ENCODE measurements at places on chromosomes 7 and 10.

GRCh38 chr10:11450427-11450826 lies 161.0 kb downstream of the USP6NL start:
- no peak for DNase-seq

GRCh38 chr7:73606801-73607691 lies 17.3 kb downstream of the MLXIPL start:
- no peak for DNase-seq

DNA sequence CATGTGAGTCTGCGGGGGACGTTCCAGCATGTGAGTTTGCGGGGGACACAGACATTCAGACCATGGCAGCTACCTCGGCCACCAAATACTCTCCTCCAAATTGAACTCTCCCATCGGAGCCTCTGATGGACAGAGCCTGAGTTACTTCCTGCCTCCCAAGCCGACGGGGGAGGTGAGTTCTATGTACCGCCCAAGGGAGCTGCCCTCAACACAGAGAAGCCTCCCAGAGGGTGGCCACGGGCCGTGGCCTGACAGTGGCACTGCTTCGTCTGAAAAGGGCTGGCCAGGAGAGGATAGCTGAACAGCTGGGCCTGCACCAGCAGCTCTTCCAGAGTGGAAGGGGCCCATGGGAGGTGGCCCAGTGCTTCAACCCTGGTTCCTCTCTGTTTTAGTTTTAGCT lies 274.5 kb upstream of the PPP2R2D start:
- DNase-seq = no peak

DNA sequence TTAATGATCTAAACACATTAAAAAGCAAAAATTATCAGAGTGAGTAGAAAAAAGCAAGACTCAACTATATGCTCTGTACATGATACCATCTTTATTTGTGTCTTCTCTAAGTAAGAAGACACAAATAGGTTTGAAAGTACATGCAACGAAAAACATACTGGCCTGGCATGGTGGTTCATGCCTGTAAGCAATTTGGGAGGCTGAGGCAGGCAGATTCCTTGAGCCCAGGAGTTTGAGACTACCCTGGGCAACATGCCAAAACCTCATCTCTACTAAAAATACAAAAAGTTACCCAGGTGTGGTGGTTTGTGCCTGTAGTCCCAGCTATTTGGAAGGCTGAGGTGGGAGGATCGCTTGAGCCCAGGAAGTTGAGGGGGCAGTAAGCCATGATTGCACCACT lies 78.1 kb upstream of the TOMM7 start:
- no peak for DNase-seq

DNA sequence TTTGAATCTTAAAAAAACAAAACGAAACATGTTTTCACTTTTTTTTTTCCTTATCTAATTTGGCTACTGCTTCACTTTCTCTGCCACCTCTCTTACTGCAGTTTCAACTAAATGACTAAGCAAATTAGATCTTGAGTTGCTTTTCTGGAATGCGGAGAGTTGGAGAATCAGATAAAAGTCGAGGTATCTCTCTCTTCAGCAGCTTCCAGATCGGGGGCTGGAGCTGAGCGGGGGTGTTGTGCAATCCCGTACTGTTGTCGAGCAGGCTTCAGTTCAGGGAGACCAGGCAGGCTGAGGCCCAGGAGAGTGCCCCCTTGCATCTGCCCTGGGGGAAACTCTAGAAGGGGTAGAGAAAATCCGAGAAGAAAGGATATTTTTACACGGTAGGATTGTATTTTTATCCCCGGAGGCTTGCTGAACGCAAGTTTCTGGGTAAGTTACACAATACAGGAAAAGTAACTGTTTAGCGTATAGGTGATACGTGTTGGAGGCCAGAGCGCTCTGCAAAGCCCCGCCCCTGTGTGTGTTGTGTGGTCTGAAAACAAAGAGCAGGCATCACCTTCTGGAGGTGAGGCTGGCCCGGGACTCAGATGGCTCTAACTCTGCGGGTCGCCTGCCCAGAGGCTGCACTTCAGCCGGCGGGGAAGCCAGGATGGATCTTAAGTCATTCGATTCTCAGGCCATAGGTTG lies 116.6 kb downstream of the KLF6 start:
- no peak for DNase-seq

DNA sequence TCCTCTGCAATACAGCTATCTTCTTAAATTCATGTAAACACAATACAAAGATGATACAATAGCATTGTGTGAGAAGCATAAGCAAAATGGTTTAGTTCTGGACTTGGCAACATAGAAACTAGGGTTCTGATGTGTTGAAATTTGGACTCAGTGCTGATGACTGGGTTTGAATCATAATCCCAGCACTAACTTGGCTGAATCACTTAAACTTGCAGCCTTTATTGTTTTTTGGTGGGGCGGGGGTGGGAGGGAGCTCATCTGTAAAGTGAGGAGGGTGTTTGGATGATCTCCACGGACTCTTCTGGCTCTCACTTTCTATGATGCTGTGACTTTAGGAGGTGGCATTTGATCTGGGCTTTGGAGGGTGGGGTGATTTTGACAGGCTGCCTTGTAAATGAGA lies 158.2 kb downstream of the WNT2 start:
- DNase-seq = no peak

GRCh38 chr10:42952931-42953683 lies 123.8 kb upstream of the RET start:
- DNase-seq = no peak

GRCh38 chr7:117086788-117087187 lies 133.5 kb downstream of the ST7 start:
- DNase-seq = peak; percentile 48

DNA sequence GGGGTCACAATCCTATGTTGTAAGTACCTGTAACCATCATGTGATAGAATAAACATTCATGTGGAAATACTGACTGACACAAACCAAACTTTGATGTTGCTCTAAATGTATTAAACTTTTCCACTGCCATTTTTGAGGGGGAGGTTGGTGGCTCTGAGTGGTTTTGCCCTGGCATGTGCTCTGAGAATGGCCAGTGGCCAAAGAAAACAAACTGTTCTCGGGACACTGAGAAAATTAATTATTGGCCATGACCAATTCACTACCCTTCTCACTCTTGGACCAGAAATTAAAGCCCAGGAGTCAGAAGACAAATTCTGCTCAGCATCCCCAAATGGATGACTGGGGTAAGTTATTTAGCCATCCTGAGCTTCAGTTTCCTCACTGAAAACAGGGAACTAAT lies 195.9 kb downstream of the XPNPEP1 start:
- no peak for DNase-seq

DNA sequence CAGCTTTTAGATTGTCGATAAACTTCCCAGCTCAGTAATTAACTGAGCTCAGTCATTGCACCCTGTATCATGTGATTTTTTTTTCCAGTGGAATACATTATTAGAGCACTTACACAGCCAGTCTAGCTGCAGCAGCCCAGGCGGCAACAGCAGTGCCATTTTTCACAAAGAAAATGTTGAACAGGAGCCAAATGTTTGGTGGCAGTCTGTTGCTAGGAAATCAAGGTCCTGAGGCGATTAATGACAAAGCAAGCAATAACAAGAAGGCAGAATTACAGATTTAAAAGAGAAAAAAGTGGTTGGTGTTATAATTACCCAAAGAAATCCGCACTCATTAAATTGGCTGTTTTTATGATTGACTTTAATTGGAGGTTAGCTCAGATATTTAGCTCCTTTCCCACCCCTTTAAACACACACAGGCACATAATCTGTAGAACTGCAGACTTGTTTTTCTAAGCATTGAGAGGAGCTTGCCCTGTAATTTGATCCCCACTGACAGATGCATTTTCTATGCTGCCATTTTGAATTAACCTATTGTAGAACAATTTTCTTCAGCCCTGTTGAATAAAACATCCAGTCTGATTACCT lies 267.4 kb downstream of the ADK start:
- no peak for DNase-seq

- DNase-seq = no peak
These were observed 45.6 kb upstream of the ENO4 start for GRCh38 chr10:116803451-116804249.

GRCh38 chr10:113970641-113971040 lies 73.0 kb upstream of the ADRB1 start:
- DNase-seq = no peak

- no peak for DNase-seq
These were observed 40.5 kb downstream of the RCC1L start for GRCh38 chr7:75033064-75033463.

DNA sequence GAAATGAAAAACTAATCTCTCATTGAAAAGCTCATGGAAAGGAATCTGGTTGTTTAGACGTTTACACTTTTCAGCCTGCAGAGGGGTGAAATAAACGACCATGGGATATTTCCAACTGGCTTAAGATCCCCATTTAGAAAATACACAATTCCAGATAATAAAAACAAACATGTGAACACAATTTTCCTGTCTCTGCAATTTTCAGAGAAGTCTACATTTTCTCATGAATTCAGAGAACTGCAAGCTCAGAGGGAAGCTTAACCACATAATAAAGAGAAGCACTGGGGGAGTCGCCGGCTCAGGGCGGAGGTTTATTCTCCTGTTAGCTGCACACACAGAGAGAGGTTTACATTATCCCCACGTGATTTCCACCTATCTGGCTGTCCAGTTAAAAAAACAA lies 215.2 kb downstream of the FANK1 start:
- no peak for DNase-seq

GRCh38 chr10:8401531-8401930 lies 347.0 kb downstream of the GATA3 start:
- DNase-seq = no peak

DNA sequence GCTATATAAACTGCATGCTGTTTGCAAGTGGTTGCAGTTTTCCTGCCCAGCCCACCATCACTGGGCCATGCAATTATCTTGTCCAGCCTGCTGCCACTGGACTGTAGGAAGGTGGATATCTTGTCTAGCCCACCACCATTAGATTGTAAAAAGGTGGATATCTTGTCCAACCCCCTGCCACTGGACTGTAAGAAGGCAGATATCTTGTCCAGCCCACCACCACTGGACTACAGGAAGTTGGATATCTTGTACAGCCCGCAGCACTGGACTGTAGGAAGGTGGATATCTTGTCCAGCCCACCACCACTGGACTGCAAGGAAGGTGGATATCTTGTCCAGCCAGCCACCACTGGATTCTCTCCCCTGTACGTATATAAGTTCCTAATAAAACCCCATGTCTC lies 69.8 kb downstream of the SKAP2 start:
- no peak for DNase-seq

DNA sequence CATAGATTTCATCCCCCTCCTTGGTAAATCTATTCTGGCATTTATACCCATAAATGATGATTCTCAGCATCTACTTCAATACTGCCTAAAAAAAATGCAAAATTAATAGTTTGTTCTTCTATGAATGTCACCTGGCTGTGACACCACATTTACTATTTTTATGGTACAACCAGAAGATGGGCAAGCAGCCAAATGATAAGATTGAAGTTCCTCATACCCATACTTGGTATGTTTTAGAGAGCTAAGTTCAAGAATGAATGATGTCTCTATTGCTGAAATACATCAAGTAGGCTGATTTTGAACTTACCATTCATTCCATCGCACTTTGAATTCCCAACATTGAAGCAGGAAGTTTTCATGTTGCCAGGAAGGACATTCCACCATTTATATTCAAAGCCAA lies 134.2 kb downstream of the ELAPOR2 start:
- DNase-seq = no peak

- no peak for DNase-seq
These were observed 11.7 kb upstream of the HILPDA start for GRCh38 chr7:128443831-128444600.

DNA sequence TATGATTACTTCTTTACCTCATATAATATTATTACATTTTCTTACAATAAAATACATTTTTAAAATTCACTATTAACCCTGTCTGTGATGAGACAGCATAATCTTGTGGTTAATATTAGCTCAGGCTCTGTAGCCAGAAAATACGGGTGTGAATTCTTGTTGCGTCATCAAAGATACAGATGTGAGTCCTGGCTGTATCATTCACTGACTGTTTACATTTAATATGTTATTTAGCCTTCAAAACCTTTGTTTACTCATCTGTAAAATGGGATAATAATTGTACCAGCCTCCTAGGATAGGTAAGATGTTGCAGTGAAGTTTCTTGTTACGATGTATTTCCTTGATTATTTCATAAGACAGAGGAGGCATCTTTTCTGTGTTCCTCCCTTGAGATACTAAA lies 184.7 kb upstream of the PRPS1L1 start:
- no peak for DNase-seq

- no peak for DNase-seq
These were observed 77.2 kb upstream of the ADARB2 start for GRCh38 chr10:1814556-1814955.

DNA sequence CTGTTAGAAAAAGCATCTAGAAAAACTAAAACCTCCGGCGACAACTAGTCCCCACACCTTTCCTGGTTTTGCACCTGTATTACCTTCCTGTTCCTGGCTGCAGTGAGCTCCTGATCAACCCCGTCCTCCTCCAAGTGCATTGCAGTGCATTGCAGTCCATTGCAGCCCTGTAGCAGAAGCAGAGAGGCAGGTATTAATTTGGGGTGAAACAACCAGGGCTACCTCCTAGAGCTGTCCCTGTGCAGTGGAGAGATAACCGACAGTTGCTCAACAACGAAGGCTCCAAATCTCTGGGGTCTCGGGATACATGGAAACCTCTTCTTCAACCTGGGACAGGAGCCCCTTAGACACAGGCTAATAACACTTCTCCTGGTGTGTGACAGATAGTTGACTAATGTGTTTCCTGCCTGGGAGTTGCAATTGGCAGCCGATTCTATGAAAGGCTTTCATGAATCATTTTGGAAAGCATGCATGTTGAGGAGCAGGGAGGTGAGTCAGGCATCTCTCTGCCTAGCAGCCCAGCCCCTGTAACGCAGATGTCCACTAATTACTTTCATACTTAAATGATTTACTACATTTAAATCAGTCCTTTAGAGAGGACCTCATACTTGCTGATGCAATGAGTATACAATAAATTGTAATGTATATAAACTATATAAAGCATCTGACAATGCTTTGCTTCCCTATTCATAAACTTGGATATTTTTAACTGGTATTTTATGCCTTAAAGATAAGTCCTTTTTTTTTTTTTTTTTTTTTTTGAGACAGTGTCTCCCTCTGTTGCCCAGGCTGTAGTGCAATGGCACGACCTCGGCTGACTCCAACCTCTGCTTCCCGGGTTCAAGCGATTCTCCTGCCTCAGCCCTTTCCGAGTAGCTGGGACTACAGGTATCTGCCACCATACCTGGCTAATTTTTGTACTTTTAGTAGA lies 59.0 kb downstream of the PRR15 start:
- DNase-seq = no peak

Measured in GF-D8 (cell line).